Fibroblast of skin of abdomen (primary cell): ENCODE measurements at places on chromosomes 16 and 17.
A peak's percentile ranks its signal among the peaks of the same experiment; 100 is the strongest.

DNA sequence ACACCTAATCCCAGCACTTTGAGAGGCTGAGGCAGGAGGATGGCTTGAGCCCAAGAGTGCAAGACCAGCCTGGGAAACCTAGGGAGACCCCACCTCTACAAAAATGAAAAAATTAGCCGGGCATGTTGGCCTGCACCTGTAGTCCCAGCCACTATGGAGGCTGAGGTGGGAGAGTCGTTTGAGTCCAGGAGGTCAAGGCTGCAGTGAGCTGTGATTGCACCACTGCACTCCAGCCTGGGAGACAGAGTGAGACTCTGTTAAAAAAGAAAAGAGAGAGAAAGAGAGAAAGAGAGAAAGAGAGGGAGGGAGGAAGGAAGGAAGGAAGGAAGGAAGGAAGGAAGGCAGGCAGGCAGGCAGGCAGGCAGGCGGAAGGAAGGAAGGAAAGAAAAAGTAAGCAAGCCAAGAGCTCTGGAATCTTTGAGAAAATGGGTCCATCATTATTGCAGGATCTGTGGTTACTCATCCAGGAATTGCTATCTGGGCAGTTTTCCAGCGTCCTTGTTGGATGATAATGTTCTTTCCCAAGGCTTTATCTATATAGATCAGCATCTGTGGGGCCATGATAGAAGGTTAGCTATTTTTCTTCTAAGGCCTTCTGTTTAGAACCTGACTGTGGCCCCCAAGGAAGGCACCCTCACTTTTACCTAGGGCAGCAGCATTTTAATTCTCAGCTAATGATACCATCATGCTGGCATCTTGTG lies 533.2 kb upstream of the CDH5 start:
- DNase-seq, result peak; percentile 91

DNA sequence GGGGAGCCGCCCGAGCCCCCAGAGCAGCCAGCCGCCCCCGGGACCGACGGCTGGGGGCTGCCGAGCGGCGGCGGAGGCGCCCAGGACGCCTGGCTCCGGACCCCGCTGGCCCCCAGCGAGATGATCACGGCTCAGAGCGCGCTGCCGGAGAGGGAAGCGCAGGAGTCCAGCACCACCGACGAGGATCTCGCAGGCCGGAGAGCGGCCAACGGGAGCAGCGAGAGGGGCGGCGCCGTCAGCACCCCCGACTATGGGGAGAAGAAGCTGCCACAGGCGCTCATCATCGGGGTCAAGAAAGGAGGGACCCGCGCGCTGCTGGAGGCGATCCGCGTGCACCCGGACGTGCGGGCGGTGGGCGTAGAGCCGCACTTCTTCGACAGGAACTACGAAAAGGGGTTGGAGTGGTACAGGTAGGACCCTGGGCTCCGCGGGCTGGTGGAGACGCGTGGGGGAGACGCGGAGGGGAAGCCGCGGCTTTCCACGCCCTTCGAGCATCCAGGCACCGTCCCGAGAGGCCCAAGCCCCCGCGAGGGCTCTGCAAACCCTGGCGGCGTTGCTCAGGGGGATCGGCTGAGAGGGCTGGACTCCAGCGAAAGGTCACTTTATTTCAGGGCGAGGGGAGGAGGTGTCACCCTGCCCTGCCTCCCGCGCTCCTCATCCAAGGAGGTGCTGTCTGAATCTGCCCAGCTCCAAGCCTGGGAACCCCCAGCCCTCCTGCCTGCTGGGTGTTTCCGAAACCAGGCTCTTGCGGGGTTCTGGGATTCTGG lies 1.2 kb downstream of the HS3ST4 start:
- no peak for DNase-seq

DNA sequence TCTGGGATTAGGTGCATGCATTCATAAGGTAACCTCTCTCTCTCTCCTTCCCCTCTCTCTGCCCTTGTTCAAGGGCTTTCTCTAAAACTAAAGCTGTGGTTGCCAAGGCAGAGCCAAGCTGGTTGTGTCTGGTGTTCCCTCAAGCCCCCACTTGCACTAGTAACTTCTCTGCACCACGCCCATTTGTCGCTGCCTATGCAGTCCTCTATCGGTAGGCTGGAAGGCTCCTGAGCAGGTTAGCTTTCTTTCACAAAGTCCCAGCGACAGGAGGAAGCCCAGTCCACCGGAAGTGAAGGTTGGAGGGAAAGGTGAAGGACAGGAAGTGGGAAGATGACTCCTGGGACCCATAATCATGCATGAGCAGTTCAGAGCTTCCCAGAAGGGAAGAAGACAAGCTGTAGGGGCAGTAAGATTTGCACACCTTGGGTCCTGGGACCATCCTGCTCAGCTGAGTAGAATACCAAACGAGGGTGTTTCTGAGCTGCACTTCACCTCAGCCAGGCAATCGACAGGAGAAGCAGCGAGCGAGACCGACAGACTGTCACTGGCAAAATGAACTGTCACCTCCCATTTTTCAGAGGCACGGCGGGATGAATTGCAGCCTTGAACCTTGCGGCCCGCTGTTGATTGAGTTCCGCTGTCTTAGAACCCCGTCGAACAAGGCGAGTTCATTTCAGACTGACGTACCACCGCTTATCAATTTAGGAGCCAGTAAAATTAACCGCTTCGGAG lies 14.7 kb upstream of the SKAP1 start:
- no peak for DNase-seq

DNA sequence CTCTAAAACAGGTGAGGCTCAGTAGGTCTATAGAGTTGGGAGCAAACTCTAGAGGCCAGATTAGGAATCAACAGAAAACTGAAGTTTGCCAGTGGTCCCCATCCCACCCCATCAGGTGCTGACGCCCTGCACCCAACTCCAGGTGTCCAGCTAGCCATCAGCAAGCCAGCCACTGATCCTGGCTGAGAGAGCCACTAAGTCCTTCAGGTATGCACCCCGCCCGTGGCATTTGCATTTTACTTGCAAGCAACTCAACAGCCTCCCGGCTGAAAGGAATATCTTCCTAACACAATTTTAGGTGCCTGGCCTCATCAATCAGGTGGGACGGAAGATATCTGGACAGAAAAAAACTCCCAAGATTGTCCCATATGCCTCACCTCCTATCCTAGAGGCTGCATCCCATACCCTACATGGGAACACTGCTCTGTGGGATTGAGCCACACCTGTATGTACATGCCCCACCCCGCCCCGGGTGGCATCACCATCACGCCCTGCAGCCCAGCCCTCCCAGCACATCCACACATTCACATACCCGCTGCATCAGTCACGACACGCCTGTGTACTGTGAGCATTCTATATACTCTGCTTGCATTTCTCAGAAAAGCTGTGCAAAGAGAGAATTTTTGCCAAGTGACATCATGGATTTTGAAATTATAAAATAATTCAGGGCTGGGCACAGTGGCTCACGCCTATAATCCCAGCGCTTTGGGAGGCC lies 8.3 kb downstream of the OTOP3 start:
- no peak for DNase-seq

DNA sequence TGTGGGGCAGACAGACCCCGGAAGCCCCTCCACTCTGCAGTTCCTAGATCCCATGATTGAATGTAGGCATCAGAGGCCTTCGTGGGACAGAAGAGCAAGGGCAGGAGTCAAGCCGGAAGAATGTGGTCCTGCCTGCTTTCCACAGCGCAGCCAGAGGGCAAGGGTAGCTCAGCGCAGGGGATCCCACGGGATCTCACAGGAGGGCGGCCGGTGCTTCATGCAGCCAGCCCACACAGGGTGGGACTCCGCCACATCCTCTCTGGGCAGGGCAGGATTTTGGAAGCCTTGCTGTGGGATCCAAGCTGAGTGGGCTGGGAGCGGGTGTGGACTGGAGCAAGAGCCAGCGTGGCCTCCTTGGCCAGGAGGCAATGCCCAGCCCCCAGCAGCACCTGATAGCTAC lies 13.0 kb downstream of the KATNB1 start:
- DNase-seq, result no peak

DNA sequence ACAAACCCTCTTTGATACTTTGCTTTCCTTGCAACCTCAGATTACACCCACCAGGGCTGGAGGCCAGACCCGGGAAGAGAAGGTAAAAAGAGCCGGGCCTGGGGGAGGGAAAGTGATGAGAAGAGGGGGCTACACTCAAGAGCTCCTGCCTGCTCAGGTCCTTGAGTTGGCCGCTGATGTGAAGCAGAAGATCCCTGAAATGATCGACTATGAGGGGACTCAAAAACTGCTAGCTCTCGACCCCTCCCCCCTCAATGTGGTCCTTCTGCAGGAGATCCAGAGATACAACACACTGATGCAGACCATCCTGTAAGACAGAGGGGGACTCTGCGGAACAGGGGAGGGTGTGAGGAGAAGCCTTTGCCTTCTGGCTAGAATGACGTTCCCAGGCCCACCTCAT lies 2.8 kb upstream of the KDM6B start:
- DNase-seq, result no peak

DNA sequence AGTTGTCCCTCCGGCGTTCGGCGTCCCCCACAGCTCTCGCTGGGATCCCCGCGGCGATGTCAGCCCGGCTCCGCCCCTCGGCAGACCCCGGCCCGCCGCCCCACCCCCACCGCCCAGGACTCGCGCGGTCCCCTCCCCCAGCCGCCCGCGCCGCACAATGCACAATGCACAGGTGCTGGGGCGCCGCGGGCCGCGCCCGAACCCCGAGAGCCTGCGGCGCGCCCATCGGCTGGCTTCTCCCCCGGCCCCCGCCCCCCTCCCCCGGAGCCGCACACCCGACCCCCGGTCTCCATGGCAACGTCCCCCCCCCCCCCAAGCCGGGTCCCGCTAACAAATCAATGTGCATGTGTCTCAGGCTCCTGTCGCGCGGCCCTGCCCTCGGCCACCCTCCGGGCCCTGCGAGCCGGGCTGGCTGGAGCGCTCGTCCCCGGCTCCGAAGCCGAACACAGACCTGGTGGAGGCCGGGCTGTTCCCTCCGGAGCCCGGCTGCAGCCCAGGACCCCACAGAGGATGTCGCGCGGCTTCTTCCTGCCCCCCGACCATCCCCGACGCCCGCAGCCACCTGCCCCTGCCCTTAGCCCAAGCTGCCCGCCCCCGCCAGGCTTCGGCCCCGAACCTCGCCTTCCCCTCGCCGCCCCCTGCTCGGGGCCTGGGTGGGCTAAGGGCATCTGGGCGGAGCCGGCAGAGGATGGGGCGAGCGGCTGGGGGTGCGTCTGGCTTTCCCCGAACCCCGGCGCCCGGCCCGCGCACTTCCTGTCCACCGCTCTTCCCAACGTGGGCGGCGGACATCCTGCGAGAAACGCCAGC lies 818 bp upstream of the CBX8 start:
- DNase-seq, result no peak

DNA sequence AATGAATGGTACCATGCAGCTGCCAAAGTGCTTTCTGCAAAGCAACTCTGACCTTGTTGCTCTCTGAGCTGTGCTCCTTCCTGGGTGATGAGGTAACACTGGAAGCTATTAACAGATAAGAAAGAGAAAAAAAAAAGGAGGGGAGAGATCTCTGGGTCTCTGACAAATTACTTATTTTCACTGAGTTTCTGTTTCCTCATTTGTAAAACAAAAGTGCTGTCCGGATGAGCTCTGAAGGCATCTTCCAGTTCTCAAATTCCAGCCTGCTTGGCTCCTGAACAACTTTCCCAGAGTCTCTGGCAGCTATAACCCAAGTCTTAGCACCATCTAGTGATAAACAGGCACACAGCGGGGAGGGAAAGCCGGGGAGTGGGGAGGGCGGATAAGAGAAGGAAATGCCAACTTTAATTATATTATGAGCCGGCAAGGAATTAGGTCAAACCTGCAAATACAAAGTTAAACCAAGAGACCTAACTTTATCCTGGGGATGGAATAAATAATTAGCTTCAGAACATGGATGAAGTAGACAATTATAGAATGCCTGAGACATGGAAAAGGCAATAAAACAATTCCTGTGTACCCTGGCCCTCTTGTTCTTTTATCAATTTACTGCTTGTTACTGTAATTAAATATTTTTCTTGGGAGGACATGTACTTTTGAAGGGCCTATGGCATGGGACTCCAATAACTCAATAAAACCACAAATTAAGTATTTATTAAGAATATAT lies 61.3 kb upstream of the KIFC3 start:
- peak; percentile 75 for DNase-seq
